ENCODE measurements at places on chromosomes 12 and 14.

- peak; percentile 41 for DNase-seq
These were observed 1.8 kb upstream of the SAMD4A start for GRCh38 chr14:54564868-54565784.

GRCh38 chr12:65891219-65891618, 66.9 kb downstream of the HMGA2 start:
- no peak for DNase-seq

DNA sequence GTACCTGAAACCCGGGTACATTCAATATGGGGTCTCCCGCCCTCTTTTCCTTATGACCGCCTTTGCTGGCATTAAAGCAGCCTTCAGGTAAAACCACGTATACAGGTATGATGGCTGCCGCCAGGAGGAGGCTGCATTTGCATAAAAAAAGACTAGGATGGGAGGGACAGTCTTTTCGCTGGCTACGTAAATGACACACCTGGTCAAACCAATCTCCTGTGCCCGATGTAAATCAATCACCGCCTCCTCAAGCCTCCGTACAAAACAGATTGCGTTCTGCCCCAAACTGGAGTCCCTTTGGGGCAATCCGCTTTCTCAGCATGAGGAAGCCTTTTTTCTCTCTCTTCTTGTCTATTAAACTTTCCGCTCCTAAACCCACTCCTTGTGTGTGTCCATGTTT, 8.1 kb upstream of the ALDH1L2 start:
- no peak for DNase-seq

DNA sequence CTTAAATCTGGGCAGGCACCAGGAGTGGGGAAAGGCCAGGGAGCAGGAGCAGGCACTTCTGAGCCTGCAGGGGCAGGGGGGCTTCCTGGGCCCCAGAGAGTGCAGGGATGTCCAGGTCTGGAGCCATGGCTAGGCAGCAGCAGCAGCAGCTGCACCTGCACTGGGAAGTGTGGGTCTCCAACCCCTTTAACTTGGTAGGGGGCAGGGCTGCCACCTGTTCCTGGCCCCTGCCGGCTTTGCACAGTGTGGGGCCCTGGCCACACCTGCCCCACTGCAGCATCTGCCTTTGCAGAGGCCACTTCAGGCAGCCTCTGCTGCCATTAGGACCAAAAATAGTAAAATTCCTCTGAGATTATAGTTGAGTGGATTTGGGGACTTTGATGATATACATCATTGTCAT, 138.5 kb downstream of the SLC16A7 start:
- DNase-seq: no peak

DNA sequence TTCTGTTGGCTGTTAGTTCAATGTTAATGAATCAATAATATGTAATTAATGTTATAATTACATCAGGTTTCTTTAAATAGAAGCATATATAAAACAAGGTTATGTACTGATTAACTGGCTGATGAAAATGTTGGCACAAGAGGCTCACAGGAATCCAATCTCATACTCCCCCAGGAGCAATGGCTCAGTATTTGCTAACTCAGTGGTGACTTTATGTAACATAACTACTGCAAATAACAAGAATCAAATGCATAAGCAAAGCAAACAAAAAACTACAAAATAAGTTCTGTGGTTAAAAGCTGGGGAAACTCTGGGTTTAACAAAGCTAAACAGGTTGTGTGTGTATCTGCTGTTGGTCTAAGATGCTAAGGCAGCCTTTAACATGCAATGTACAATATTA, 27.7 kb upstream of the BBS10 start:
- DNase-seq: no peak

DNA sequence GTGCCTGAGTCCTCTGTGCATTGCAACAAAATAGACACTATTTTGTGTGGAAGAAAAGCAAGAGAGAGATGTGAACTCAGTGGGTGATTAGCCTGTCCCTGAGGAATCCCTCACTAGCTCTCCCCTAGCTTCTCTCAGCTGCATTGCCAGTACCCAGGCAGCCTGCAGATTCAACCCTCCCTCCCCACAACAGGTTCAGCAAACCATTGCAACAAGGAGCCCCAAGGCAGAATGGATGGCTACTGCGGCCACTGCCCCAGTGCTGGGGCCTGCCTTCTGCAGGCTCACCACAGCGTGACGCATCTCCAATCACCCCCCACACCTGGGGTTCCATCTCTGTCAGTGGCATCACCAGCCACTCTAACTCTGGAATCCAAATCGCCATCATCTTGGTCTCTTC, 2.3 kb downstream of the CRACR2A start:
- DNase-seq: no peak

GRCh38 chr14:87229131-87229530, 763.9 kb downstream of the GALC start:
- no peak for DNase-seq

GRCh38 chr14:93549595-93549994, 118.9 kb downstream of the UNC79 start:
- no peak for DNase-seq

- DNase-seq: no peak
These were observed 8.4 kb upstream of the LRTM2 start for GRCh38 chr12:1811948-1812291.

DNA sequence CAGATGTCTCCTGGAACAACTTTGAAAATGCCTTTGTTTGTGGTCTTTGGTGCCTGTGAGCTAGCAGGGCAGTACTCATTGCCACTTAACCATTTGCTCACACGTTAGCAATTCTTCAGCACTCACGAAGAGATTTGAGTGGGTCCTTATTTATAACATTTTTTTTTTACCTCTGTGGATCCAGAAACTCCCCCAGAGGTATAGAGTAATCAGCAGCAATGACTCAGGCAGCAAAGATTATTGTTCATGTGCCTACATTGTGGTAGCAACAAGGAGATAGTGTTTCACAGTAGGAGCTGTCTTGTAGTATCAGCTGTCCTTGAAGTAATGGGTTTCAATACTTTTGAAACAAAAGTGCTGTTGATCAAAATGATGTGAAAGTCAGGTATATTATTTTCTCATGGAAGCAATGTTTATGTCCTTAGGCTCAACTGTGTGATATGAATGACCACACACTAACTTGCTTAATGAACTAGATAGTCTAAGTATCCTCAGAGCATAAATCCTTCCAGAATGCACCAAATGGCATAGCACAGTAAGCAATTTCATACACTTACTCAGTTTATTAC, 304.1 kb downstream of the EGLN3 start:
- no peak for DNase-seq

DNA sequence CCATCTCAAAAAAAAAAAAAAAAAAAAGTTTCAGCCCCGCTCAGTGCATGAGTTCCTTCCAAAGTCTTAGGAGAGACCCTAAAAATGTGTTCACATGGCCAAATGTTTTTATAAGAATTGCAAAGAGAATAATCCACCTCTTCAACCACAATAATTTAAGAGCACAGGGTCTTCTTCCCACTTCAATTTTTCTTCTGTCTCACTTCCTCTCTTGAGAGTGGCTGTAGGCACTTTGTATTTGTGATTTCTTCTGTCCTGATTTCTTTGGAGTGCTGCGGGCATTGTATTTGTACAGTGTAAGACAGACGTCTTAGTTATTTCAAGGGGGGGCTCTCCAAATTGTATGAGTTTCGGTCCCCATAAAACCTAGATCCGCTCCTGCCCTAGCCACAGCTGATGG, 58.3 kb downstream of the C12orf56 start:
- no peak for DNase-seq

- DNase-seq: no peak
These were observed 76.7 kb upstream of the RFLNA start for GRCh38 chr12:124218243-124218560.

DNA sequence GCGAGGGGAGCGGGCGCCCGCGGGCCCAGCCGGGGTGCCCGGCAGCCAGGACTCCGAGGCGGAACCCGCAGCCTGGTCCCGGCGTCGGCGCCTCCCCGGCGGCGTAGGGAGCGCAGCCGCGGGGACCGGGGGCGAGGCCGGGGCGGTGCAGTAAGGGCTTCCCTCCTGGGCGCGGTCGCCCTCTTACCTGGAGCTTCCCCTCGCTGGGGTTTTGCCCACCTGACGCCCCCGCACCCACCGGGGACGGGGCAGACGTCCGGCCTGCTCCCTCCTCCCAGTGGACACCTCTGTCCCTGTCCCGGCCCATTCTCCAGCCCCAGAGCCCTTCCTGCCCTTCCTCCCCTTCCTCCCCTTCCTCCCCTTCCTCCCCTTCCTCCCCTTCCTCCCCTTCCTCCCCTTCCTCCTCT, 413 bp upstream of the TUBA1C start:
- no peak for DNase-seq

DNA sequence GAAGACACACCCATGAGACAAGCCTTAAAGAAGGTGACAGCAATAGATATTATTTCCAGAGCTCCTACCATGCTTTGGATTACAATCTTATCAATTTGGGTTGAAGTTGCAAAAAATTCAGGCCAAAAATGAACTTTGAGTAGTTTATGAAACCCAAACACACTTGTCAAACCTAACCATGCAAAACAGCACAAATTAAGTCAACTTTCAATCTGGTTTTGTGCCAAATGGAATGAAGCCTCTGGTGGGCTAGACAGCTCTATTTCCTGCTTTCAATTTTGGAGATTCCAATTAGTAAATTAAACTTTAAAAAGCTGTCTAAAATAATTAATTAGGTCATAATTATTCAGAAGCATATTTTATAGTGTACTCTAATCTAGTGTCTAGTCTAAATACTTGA, 203.4 kb downstream of the SYT1 start:
- DNase-seq: no peak

GRCh38 chr14:68550338-68550715, 242.5 kb downstream of the ZFP36L1 start:
- no peak for DNase-seq

GRCh38 chr12:7123806-7124522, 4.7 kb downstream of the RBP5 start:
- no peak for DNase-seq

- DNase-seq: no peak
These were observed 295.0 kb upstream of the MGAT4C start for GRCh38 chr12:86551146-86551571.

DNA sequence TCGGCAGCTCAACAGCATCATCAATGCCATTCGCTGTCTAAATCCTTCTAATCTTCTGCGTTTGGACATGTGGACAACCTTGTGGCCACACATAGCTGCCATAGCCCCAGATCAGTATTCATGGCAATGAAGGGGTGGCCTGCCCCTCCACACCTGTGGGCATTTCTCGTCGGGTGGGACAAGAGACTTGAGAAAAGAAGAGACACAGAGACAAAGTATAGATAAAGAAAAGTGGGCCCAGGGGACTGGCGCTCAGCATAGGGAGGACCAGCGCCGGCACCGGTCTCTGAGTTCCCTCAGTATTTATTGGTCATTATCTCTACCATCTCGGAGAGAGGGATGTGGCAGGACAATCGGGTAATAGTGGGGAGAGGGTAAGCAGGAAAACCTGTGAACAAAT, 42.3 kb downstream of the MAGOHB start:
- no peak for DNase-seq

GRCh38 chr12:59620326-59620725, 24.5 kb downstream of the SLC16A7 start:
- DNase-seq: no peak

DNA sequence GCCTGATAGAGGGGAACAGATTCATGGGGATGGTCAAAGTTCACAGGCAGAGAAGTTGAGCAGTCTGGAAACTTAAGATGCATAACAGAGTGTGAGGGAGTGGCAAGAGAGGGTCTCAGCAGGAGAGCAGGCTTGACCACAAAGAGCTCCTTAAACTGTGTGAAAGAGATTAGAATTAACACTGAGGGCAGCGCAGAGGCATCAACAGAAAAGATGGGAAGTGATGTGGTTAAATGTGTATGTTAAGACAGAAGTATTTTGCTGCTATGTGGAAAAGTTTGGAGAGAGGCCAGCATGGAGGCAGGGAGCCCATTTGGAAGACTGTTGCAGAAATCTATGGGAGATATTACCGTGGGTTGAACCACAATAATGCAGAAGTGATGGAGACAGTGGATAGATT, 122.7 kb upstream of the LMNTD1 start:
- no peak for DNase-seq

- no peak for DNase-seq
These were observed 143.9 kb upstream of the DIO3 start for GRCh38 chr14:101417434-101417833.

GRCh38 chr12:31644536-31644935, 15.0 kb upstream of the ETFBKMT start:
- no peak for DNase-seq

- no peak for DNase-seq
These were observed 304 bp downstream of the KCTD10 start for GRCh38 chr12:109476807-109477184.

DNA sequence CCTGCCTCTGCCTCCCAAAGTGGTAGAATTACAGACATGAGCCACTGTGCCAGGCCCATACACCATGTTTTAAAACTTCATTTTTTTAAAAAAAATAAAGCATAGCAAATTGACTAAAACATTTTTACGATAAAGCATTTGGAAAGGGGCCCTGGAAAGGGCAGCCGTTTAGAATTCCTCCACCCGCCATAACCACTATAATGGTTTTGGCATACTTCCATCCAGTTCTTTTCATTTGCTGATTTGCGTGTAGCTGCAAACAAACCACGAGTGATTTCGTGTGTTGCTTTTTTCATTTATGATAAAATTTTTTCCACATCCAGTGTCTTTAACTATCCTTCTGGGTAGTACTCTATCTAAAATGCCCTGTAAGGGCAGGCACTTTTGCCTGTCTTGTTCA, 91.8 kb upstream of the RIN3 start:
- DNase-seq: no peak

- DNase-seq: no peak
These were observed 354.0 kb downstream of the ETNK1 start for GRCh38 chr12:22978962-22979361.

DNA sequence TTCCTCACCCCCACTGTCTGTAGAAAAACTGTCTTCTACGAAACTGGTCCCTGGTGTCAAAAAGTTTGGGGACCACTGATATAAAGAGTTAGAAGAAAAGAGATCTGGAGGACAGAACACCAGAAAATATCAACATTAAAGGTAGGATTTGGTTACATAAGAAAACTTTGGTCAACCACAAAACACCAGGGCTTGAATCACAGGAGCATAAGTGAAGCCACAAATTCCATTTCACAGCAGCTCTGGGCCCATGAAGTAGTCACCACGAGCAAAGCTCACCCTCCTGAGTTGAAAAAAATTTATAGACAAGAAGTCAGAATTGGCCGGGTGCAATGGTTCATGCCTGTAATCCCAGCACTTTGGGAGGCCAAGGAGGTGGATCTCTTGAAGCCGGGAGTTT, 19.4 kb downstream of the RALGAPA1 start:
- no peak for DNase-seq

DNA sequence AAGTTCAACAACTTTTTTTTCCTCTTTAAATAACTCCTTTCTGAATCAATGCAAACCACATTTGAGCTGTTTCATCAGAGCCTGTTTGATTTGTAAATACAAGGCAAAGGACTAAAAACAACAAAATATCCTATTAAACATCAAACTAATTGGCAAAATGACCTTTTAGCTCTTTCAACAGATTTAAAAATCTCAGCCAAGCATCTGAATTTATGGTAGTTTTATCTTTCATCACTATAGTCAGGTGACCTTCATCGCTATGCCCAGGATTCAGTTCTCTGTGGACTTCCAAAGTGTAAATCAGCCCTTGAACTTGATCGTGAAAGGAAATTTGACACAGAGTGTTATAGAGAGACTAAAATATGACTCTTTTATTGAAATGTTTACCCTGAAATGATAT, 1554.5 kb upstream of the FLRT2 start:
- DNase-seq: no peak

- DNase-seq: no peak
These were observed 291.4 kb downstream of the NAV3 start for GRCh38 chr12:78121969-78122610.
